Activated naive CD8-positive, alpha-beta T cell treated with anti-CD3 and anti-CD28 coated beads, Interleukin-2, amount 10 ng/mL, durations not matched to agents 7 days and 5 days (primary cell): ENCODE measurements at places on chromosomes 12 and 14. TPM values are rescaled to one million over a fixed set of nuclear protein-coding genes. Genes with fewer than 3 reads are reported as not detected.

The CLEC9A gene
- total RNA-seq: not detected

The B3GNT4 gene
- 1.6 TPM for total RNA-seq

The TOMM20L gene
- total RNA-seq: not detected

The GTF2H3 gene
- 35.8 TPM for total RNA-seq

The GPR135 gene
- total RNA-seq: 1.5 TPM

The KRT4 gene
- not detected for total RNA-seq

The ADSS1 gene
- total RNA-seq: 2.8 TPM

The CCDC177 gene
- not detected for total RNA-seq

The CCDC88C gene
- 209 TPM for total RNA-seq

The PRKD1 gene
- total RNA-seq: not detected

The IL22 gene
- not detected for total RNA-seq
